ENCODE measurements at places on chromosomes 7 and 10.

GRCh38 chr7:133230591-133231194 lies 22.2 kb upstream of the EXOC4 start:
- peak; percentile 25 for DNase-seq

DNA sequence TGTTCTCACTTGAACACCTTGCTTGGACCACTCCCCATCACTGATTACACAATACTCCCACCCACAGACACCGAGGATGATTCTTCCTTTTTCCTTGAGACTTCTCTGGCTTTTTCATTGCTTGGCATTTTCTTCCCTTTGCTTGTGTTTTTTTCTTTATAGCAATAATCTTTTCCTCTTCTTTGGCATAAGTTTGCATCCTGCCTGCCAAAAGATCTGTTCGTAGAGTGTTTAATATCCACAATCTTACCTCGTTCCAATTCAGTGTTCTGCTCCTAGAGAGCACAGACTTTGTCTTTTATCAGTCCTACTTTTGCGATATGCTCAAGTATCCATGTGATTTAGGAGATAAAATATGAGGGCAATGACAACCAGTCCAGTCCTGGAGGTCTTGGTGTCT lies 303.3 kb upstream of the CDC14C start:
- no peak for DNase-seq

DNA sequence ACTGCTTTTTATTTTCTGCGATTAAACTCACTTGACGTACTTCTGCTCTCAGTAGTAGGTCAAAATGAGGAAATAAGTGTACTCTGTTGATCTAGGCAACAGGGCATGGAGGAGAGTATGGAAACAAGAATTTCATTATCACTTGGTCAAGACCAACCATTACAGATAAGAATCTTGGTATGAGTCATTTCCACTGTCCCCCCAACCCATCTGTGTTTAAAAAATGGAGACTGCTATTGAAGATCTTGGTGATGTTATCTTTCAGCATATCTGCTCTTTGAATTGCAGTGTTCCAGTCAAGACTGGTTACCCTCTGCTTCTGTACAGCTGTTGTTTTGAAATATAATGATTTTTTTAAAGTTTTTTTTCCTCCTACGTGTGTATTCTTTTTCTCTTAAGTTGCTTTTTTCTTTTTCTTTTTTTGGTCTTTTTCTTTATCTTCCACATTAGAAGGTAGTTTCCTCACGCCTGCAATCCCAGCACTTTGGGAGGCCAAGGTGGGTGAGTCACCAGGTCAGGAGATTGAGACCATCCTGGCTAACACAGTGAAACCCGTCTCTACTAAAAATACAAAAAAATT lies 11.7 kb downstream of the STAM start:
- no peak for DNase-seq

GRCh38 chr7:158706273-158706704 lies 1.7 kb upstream of the NCAPG2 start:
- no peak for DNase-seq
